Activated naive CD4-positive, alpha-beta T cell (primary cell): ENCODE measurements at places on chromosomes 3 and 15.

DNA sequence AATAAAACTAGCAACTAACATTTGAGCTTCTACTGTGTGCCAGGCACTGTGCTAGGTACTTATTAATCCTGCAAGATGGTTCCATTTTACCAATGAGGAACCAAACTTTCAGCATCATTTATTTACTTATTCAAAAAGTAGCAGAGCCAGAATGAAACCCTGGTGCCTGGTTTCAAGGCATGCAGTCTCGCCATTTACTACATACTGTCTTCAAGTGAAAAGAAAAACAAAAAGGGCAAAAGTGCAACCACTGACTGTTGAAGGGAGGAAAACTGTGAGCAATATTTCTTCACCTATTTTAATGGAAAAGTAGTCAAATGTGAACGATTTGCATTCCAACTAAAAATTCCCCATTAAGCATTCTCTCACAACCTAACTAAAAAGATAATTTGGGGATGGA lies 8.7 kb downstream of the DCUN1D1 start:
- no peak for DNase-seq

- no peak for DNase-seq
These were observed 6.4 kb upstream of the RTP3 start for GRCh38 chr3:46491089-46492070.

DNA sequence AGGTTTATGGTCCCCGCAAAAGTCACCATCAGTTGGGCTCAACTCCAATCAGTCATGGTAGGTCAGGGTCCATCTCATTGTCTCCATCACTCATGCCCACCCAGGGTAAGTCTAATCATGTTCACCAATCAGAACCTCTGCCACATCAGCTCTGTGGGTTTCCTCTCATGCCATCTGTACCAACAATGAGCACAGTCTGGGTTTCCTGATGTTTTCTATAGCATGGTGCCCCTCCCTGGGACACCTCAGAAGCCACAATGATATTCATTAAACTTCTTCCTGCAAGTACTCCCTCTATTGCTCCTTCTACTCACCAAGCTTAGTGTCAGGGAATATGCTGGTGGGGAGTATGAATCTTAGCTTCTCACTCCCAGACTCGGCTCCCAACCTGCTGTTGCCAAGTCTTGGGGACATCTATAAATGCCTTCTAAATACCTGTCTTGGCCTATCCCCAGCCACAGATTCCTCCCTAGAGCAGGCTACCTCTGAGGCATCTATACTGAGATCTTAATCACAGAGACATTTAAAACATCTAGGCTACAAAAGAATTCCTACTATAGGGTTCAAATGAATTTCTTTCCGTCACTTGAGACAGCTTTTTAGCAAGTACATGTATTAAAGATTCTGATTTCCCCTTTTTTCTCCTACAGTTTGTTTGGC lies 5.0 kb upstream of the CCR2 start:
- DNase-seq, result no peak

DNA sequence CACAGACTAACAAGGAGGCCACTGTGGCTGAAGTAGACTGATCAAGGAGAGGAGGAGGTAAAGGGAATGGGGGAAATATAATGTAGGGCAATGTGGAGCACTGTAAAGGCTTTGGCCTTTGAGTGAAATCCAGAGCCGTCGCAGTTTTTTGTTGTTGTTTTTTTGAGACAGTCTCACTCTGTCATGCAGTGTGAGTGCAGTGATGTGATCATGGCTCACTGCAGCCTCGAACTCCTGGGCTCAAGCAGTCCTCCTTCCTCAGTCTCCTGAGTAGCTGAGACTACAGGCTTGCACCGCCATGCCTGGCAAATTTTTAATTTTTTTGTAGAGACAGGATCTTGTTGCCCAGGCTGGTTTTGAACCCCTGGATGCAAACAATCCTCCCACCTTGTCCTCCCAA lies 32.2 kb downstream of the PPP4R2 start:
- no peak for DNase-seq
